ENCODE measurements at places on chromosomes 2 and 18. TPM values are rescaled to one million over a fixed set of nuclear protein-coding genes. Genes with fewer than 3 reads are reported as not detected.

The GALR1 gene
- total RNA-seq: 0.07 TPM

The MGAT4A gene
- total RNA-seq: 3.3 TPM

The ANKRD30BL gene
- total RNA-seq: not detected

The RAB1A gene
- 112 TPM for total RNA-seq

The WNT6 gene
- not detected for total RNA-seq

The ZSWIM2 gene
- total RNA-seq: not detected

The SP100 gene
- 0.28 TPM for total RNA-seq

The SCN2A gene
- total RNA-seq: 0.46 TPM

The SNED1 gene
- 1.8 TPM for total RNA-seq

The LDLRAD4 gene
- total RNA-seq: 1.8 TPM

The TUBA3E gene
- total RNA-seq: 0.13 TPM

The MFSD6 gene
- 2.9 TPM for total RNA-seq

The LRRC30 gene
- not detected for total RNA-seq

The STK36 gene
- 38.7 TPM for total RNA-seq

The ANTXR1 gene
- total RNA-seq: 37.3 TPM

The PID1 gene
- 1.9 TPM for total RNA-seq

The MERTK gene
- 4.8 TPM for total RNA-seq

The GCG gene
- not detected for total RNA-seq

The HSPE1 gene
- total RNA-seq: 347 TPM

The PAX8 gene
- not detected for total RNA-seq

The KIF5C gene
- total RNA-seq: 52.9 TPM

The FSHR gene
- total RNA-seq: not detected

The SP140 gene
- 0.70 TPM for total RNA-seq

The POTEI gene
- 1.2 TPM for total RNA-seq

The RAB6C gene
- total RNA-seq: not detected

The TMEM247 gene
- not detected for total RNA-seq

The LBX2 gene
- 1.1 TPM for total RNA-seq

The COLEC11 gene
- total RNA-seq: not detected

The SERPINB2 gene
- not detected for total RNA-seq

The BCL2L11 gene
- total RNA-seq: 18.9 TPM

The REG3A gene
- not detected for total RNA-seq

The BUB1 gene
- 144 TPM for total RNA-seq

The KCNE4 gene
- total RNA-seq: 0.20 TPM

The SERPINB10 gene
- total RNA-seq: not detected

The METTL8 gene
- total RNA-seq: 40.9 TPM

The FIGN gene
- total RNA-seq: 12.9 TPM

The IGFBP5 gene
- 0.61 TPM for total RNA-seq

The RAB17 gene
- 31.9 TPM for total RNA-seq

The HPCAL1 gene
- total RNA-seq: 4.7 TPM

The SERPINB13 gene
- not detected for total RNA-seq

The MYOM1 gene
- 0.17 TPM for total RNA-seq

The COL6A3 gene
- 0.66 TPM for total RNA-seq

The RAB3GAP1 gene
- total RNA-seq: 32.0 TPM

The RND3 gene
- total RNA-seq: 62.6 TPM

The TEKT4 gene
- total RNA-seq: not detected

The SLC38A11 gene
- not detected for total RNA-seq

Data from H9 (cell line).